ENCODE measurements at places on chromosomes 3 and 15. TPM values are rescaled to one million over a fixed set of nuclear protein-coding genes. Genes with fewer than 3 reads are reported as not detected.

EIF1B gene
- total RNA-seq, result 39.2 TPM

DNA sequence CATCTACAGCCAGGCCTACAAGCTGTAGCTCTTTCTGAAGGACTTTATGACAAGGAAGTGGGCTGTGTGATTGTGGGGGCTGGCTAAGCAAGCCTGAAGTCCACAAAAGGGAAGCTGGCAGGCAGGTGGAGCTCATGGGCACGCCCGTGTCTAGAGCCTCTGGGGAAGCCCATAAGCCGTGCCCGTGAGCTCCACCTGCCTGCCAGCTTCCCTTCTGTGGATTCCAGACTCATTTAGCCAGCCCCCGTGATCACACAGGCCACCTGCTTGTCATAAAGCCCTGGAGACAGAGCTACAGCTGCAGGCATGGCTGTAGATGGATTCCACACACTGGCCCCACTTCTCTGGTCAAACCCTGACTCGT, 15.2 kb downstream of the EFCC1 start:
- no peaks in the 10 kb centered on the region for H3K36me3 ChIP-seq
- H3K4me3 ChIP-seq, result peak overlapping the region; percentile 63
- H3K4me1 ChIP-seq, result peaks cover 36% of the 10 kb centered on the region
- peak; percentile 80 for DNase-seq
- no peaks in the 10 kb centered on the region for H3K27me3 ChIP-seq
- H3K27ac ChIP-seq, result peak overlapping the region; percentile 96

DNA sequence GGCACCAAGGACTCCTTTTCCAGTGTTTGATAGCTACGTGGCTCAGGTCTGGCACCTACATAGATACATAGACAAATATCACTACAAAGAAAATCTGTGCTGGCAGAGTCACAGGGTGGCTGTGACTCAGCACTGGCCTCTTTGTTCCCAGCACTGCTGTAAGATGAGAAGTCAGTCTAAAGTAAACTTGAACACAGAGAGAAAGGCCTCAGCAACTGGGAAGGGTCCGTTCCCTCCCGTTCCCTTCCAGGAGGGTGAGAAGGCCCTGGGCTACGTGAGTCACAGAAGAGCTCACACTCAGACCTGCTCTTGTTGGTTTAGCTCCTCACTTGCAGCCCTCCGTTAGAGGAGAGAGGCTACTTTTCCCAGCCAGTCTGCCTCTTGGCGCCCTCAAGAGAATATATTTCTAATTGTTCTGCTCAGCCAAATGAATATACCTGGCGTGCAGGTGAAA, 23.1 kb downstream of the ANXA2 start:
- H3K36me3 ChIP-seq, result peaks cover 2% of the 10 kb centered on the region
- no peak overlapping the region for H3K27ac ChIP-seq
- no peaks in the 10 kb centered on the region for H3K27me3 ChIP-seq
- DNase-seq, result peak; percentile 21

DNA sequence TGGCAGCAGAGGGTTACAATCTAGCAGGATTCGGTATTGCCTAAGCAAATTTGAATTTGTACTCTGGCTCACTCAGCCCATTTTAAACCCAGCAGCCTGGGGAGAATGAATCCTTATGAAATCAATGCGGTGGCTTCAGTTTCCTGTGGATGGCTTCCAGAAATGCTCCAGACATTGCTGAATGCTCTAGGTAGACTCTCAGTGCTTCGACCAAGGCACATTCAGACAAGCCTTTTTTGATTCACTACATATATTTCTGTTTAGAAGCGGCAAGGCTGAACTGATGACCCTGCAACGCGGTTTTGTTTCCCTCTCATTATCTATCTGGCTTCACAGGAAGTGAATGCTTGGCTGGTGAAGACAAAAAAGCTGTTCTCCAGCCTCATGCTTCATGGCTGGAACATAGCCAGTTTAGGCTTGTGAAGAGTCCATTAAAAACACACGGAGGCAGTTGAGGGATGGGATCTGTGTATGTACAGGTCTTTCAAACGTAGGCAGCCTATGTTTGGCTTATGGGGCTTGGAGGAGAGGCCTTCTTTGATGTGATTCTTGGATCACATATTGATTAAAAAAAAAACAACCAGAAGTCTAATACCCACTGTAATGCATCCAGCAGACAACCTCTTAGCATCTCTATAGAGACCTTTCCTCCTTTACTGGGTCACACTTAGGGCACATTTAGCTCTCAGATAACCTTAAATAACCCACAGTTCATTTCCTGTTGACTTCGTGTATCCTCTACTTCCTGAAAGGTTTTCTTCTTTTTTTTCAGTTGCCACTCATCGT, 400.2 kb upstream of the TBL1XR1 start:
- H3K4me1 ChIP-seq, result peaks cover 70% of the 10 kb centered on the region
- peak overlapping the region; percentile 88 for H3K27ac ChIP-seq
- peak overlapping the region; percentile 45 for H3K4me3 ChIP-seq
- H3K36me3 ChIP-seq, result no peaks in the 10 kb centered on the region
- DNase-seq, result peak; percentile 51

- H3K4me3 ChIP-seq, result no peak overlapping the region
- no peaks in the 10 kb centered on the region for H3K36me3 ChIP-seq
- no peak overlapping the region for H3K27ac ChIP-seq
These were observed 27.1 kb downstream of the SLC12A1 start for GRCh38 chr15:48233246-48233645.

- H3K4me3 ChIP-seq, result no peak overlapping the region
- H3K27me3 ChIP-seq, result no peaks in the 10 kb centered on the region
These were observed 48.1 kb downstream of the SH3BP5 start for GRCh38 chr3:15284121-15284889.

- peaks cover 2% of the 10 kb centered on the region for H3K27me3 ChIP-seq
- no peak overlapping the region for H3K27ac ChIP-seq
- no peaks in the 10 kb centered on the region for H3K4me1 ChIP-seq
These were observed 111.0 kb upstream of the CPNE4 start for GRCh38 chr3:132145833-132146232.

DNA sequence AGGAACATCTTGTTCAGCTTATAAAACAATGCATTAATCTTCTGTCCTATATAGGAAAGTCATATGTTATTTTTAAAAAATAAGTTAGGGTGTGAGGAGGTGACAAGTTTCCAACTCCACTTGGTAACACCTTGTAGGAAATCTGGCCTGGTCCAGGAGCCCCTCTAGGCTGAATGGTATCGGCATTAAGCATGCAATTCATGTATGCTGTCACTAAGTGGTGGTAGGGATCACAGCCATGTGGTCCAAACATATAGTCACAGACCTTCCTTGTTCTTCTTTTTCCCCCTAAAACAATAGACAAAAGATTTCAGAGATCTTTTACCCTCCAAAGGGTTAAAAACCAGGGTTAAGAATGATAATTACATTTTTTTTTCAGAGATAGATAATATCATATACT, 4.2 kb upstream of the APBA2 start:
- H3K27ac ChIP-seq, result no peak overlapping the region
- H3K36me3 ChIP-seq, result no peaks in the 10 kb centered on the region
- H3K4me1 ChIP-seq, result peaks cover 8% of the 10 kb centered on the region
- H3K27me3 ChIP-seq, result no peaks in the 10 kb centered on the region
- DNase-seq, result no peak

DNA sequence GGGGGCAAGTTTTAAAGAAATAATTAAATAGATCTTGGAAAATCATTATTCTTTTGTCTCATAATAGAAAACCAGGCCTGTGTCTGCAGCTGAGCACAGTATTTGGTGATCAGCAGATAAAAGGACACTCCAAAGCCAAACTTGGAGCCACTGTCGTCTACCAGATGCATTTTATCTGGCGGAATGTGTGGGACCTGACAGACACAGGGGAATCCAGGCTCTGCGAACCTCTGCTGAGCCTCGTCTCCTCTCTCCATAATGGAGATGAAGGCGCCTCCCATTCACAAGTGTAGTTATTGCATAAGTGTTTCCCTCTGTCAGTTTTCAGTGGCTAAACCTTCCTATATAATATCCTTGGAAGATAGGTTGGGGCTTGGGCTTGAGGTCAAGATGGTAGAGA, 42.1 kb downstream of the EEFSEC start:
- no peak overlapping the region for H3K4me3 ChIP-seq
- H3K36me3 ChIP-seq, result peaks cover 2% of the 10 kb centered on the region
- no peaks in the 10 kb centered on the region for H3K27me3 ChIP-seq
- H3K4me1 ChIP-seq, result peaks cover 15% of the 10 kb centered on the region

DNA sequence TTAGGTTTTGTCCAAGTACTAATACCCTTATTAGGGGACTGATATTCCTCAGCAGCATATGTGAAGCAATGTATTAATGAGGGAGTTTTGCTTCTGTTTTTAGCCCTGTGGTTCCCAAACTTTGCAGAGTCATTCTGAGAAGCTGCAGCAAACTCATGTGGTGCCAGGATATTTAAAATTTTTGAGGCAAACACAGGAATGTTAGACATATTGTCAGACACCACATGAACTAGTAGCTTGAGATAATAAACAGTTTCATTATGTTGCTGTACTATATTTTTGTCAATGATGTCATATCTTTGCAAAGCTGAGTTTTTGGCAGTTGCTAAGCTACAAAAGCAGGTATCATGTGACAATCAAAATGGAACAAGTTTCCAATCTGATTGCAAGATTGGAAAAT, 36.6 kb downstream of the ATP6V1A start:
- peaks cover 3% of the 10 kb centered on the region for H3K4me1 ChIP-seq
- DNase-seq, result no peak
- H3K27me3 ChIP-seq, result no peaks in the 10 kb centered on the region

CIP2A gene
- 47.8 TPM for total RNA-seq

DNA sequence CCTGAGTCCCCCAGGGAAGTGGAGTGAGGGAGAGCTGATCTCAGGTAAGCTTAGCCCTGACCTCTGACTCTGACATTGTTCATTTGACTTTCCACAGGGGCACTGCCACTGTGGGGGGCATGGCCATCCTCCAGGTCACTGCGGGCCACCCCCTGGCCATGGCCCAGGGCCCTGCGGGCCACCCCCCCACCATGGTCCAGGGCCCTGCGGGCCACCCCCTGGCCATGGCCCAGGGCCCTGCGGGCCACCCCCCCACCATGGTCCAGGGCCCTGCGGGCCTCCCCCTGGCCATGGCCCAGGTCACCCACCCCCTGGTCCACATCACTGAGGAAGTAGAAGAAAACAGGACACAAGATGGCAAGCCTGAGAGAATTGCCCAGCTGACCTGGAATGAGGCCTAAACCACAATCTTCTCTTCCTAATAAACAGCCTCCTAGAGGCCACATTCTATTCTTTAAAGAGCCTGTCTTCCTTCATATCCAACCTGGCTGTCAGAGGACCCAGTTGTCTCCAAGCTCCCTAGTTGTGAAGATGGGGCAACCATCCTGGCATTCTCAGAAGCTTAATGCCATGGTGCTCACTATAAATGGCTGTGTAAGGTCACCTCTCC, 1.9 kb upstream of the DISP2 start:
- H3K27ac ChIP-seq, result no peak overlapping the region
- no peaks in the 10 kb centered on the region for H3K36me3 ChIP-seq
- DNase-seq, result no peak

DNA sequence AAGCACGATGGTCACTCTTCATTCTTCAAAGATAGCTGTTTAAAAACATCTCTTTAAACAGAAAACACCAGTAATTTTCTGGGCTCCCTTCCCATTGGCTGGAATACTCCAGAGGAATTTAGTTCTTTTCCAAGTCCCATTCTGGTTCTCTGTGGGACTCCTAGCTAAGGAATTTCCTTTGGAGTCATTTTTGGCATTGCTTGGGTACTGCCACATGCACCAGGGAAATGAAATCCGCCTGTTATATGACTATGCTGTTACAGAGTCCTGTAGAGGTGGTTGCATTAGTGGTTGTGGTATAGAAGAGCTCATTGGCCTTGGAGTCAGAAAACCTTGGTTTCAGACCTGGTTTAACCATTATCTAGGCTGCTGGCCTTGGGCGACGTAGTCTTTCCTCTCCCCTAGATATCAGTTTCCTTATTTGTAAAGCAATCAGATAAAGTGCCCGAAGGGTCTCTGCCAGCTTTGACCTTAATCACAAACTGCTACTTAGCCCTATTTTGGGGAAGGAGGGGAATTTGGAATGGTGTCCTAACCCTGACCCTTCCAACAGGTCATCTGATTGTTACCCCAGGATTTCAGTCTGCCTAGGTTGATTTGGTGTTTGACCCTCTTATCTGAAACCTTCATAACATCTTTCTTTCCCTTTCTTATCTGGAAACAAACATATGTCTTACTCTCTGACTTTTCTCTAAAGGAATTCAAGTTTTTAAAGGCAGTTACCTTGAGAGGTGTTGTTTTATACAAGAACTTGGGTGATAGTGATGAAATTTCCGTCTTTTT, 13.4 kb downstream of the RTP1 start:
- H3K36me3 ChIP-seq, result no peaks in the 10 kb centered on the region
- H3K27me3 ChIP-seq, result no peaks in the 10 kb centered on the region
- H3K27ac ChIP-seq, result no peak overlapping the region
- no peak for DNase-seq
- H3K4me1 ChIP-seq, result no peaks in the 10 kb centered on the region

- peaks cover 4% of the 10 kb centered on the region for H3K27me3 ChIP-seq
- H3K36me3 ChIP-seq, result no peaks in the 10 kb centered on the region
- no peak overlapping the region for H3K4me3 ChIP-seq
- DNase-seq, result no peak
- no peaks in the 10 kb centered on the region for H3K4me1 ChIP-seq
These were observed 103.3 kb upstream of the SPRED1 start for GRCh38 chr15:38149315-38149714.

Measured in activated CD4-positive, alpha-beta T cell treated with anti-CD3 and anti-CD28 coated beads for 36 hours (primary cell).